ENCODE measurements at places on chromosomes 6 and 20. TPM values are rescaled to one million over a fixed set of nuclear protein-coding genes. Genes with fewer than 3 reads are reported as not detected.

- DNase-seq: no peak
These were observed 170.1 kb downstream of the LRFN2 start for GRCh38 chr6:40417031-40417430.

DNA sequence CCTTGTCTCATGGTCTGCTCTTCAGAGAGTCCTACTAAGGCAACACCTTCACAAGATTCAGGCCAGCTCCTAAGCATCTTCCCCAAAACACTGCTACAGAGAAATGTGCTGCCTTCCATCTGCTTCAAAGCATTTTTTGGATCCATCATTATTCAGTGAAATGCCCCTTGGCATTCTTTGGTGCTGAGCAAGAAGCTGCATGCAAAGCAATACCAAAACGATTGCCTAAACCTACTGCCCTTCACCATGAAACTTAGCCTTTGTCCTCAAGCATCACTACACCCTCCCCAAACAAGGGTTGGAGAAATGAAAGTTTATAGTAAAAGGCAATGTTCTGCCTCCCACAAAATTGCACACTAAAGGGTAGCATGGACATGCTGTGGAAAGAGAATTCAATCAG, 93.5 kb downstream of the SNAP25 start:
- no peak for DNase-seq

- DNase-seq: no peak
These were observed 164.0 kb downstream of the TBC1D7 start for GRCh38 chr6:13164291-13164690.

The GRM1 gene
- 0.13 TPM for total RNA-seq

The CGAS gene
- total RNA-seq: 10.8 TPM
